Cardiac septum (tissue), 1 donor: ENCODE measurements at places on chromosomes 7 and 10. TPM values are rescaled to one million over a fixed set of nuclear protein-coding genes. Genes with fewer than 3 reads are reported as not detected.

The OIT3 gene
- 0.32 TPM for total RNA-seq

The SPDYE9 gene
- not detected for total RNA-seq

GRCh38 chr10:69327463-69328379 lies 49.4 kb downstream of the HK1 start:
- peak; percentile 93 for DNase-seq

DNA sequence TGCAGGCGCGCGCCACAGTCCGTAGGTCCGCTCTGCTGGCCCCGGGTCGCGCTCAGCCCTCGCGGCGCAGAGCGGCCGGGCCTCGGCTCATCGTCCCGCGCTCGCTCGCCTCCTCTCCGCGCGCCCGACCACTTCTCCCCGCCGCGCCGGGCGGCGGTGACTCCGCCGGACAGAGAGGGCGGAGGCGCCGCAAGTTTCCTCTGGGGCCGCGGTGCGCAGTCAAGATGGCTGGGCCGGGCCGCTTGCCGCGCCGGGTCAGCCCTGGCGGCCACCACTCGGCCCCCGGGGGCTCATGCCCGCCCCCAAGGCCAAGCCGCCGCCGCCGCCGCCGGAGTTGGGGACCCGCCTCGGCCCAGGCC lies 441 bp downstream of the FZD8 start:
- DNase-seq, result no peak

DNA sequence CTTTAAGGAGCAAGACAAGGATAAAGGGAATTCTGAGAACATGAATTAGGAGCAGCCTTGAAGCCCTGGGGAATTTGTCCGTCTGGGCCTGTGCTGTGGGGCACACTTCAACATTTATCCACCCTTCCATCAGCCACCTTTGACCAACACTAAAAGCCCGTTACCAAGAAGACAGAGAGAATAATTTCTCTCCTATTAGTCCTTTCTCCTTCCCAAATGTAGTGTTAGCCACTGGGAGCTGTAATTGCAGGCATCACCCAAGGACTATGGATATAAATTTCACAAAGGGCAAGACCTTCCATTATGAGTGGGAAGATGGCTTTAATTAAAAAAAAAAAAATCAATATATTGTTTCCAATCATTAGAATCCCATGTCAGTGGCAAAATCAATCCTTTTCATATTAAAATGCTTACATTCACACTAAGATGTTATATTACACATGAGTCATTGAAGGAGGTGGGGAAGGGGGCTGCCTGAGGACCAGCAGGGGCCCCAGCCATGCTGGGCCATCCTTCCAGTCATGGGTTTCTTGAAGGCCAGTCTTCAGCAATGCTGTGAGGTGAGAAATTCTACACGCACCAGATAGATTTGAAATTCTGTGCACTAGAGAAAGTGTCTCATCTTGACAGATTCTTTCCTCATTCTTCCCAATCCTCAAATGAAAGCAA lies 292.5 kb upstream of the NRP1 start:
- DNase-seq, result no peak
